Tibial artery (tissue), 4 donors: ENCODE measurements at places on chromosomes 3 and 15.

GRCh38 chr3:111735243-111735758, 123.8 kb upstream of the PHLDB2 start:
- no peak for DNase-seq

GRCh38 chr3:49399461-49399860, 12.3 kb downstream of the RHOA start:
- no peak for DNase-seq

DNA sequence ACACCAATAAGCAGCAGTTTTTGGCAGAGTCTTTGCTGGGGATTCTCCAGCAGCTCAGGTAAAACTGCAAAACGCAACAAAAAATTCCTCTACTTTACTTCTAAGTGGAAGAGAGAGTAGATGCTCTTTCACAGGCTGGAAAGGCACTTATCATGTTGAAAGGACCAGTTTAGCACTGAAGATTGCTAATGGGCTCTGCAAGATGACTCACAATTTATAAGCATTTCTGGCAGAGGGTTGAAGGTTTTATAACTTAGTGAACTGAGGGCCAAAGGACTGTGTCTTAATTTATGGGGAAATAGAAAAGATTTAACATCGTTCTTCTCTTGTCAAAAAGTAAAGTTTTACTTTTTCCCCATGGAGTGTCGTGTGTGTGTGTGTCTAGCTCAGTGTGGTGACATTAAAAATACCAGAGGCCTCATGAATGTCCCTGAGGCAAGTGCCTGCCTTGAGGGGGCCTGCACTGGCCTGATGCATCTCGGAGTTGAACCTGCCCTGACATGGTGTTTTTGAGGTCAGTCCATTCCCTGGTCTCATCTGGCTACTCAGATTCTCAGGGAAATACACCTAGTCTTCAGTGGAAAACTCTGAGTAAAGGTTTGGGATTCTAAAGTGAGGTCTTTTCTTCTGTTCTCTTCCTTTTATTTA, 1092.0 kb downstream of the NAALADL2 start:
- DNase-seq = no peak

DNA sequence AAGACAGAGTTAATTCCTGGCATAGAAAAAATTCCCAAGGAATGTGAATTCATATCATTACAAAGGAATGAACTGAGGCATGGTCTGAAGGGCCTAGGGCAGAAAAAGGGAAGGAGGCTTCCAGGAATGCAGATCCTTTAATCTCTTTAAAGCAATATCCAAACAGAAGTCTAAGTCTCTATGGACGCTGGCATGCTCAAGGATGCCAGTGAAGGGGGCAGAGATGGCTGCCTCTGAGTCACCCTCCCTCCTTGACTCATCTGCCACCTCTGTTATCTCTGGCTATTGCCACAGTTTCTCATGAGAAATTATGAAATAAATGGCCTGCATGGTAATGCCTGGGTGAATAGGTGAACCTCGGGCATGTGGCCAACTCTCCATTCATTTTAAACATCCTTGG, 96.3 kb upstream of the BCL6 start:
- DNase-seq = no peak
